ENCODE measurements at places on chromosomes 12 and 14. TPM values are rescaled to one million over a fixed set of nuclear protein-coding genes. Genes with fewer than 3 reads are reported as not detected.

- DNase-seq: no peak
Observed at GRCh38 chr12:77999074-77999715, 168.5 kb downstream of the NAV3 start.

- DNase-seq: no peak
Observed at GRCh38 chr12:39000370-39000769, 95.0 kb upstream of the CPNE8 start.

The NKX2-1 gene
- not detected for total RNA-seq

- DNase-seq: peak; percentile 45
Observed at GRCh38 chr12:64160021-64160710, 61.9 kb downstream of the KICS2 start.

- DNase-seq: no peak
Observed at GRCh38 chr14:94728950-94729349, 41.0 kb downstream of the GSC start.

DNA sequence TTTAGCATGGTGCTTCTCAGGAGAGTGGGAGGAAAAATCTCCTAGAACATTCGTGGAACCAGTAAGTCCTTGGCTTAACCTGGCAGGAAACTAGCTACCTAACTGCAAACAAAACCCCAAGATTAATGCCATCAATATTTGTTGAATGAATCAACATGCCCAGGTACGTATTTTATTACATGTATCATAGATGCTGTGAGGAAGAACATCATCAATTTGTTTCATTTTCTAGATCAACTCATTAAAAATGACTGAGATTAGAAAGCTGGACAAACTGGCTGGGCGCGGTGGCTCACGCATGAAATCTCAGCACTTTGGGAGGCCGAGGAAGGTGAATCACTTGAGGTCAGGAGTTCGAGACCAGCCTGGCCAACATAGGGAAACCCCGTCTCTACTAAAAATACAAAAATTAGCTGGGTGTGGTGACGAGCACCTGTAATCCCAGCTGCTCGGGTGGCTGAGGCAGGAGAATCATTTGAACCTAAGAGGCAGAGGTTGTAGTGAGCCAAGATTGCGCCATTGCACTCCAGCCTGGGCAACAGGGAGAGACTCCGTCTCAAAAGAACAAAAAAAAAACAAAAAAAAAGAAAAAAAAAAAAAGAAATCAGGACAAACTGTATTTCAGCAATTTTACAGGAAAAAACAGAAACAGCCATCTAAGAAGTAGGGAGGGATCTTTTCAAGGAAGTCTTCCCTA is 88.7 kb downstream of the NTN4 start:
- no peak for DNase-seq

The VWF gene
- total RNA-seq: 0.26 TPM

- DNase-seq: no peak
Observed at GRCh38 chr12:55816881-55817344, 611 bp downstream of the SARNP start.

DNA sequence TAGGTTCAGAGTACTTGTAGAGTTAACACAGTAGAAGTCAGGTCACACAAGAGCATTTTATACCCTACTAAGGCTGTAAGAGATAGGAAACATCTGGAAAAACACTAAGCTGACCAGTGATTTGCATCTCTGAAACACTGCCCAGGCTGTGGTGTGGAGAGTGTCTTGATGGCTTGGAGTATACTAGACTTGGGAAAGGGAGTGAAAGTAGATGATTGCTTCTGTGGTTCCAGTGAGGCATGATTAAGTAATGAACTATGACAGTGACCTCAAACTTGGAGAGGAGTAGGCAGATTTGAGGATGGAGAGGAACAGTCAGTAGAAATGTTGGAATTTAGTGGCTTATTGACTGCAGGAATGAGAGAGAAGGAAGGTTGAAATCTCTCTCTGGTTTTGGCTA is 201.2 kb downstream of the FLRT2 start:
- DNase-seq: peak; percentile 85

DNA sequence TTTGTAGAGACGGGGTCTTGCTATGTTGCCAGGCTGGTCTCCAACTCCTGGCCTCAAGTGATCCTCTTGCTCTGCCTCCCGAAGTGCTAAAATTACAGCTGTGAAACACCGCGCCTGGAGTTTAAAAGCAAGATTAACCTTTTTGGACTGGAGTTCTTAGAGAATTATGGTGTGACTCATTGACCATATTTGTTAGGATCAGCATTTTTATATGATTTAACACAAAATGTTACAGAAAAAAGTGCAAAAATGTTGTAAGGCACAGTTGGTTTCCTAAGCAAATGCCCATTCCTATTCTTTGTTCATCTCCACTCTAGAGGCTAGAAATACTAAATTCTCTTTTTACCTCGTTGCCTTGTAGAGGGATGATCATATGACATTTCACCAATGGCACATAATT is 27.6 kb downstream of the SLC35E3 start:
- DNase-seq: no peak

GRCh38 chr12:113812411-113813228 is 153.5 kb downstream of the RBM19 start:
- no peak for DNase-seq

- DNase-seq: no peak
Observed at GRCh38 chr14:23183479-23183878, at the start of gene SLC7A8. Gene SLC7A8 (minus strand): TSS chr14:23183660. CDS start chr14:23182914, 746 bp downstream.

The PRIMA1 gene
- not detected for total RNA-seq

GRCh38 chr12:85781766-85782165 is 54.4 kb downstream of the RASSF9 start:
- DNase-seq: no peak

The PLEK2 gene
- total RNA-seq: 0.51 TPM

The IL23A gene
- total RNA-seq: not detected

DNA sequence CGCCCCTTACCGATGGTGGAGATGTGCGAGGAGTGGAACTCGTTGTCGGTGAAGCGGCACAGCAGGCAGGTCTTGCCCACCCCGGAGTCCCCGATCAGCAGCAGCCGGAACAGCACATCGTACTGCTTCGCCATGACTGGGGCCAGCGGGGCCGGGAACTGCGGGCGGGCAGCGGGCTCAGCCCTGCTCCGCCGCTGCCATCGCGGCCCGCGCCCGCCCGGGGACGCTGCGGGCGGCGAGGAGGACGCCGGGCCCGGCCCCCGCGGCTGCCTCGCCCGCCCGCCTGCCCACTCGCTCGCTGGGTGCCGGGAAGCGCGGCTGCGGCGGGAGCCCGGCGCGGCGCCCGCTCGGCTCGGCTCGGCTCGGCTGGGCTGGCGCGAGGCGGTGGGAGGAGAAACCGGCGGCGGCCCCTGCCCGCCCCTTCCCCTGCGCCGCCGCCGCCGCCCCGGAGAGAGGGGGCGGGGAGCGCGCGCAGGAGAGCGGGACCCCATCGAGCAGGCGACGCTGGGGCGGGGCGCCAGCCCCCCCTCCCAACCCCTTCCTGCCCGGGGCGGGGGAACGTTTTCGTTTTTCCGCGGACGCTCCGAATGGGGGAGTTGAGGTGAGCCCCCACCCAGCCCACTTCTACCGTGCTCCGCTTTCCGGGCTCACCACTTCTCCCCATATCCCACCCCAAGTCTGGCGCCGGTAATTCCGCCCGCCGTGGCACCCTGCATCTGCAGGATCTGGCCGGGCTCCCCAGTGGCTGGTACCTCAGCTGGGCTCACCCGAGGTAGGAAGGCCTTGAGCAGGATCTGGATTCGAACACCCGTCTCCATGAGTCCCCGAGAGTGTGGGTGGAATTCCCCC is at the start of gene RAB15:
TSS of gene RAB15 (minus strand) at position 394 of the 849 bp plus-strand sequence. CDS start at position 134, 260 bp downstream.
- DNase-seq: peak; percentile 29

DNA sequence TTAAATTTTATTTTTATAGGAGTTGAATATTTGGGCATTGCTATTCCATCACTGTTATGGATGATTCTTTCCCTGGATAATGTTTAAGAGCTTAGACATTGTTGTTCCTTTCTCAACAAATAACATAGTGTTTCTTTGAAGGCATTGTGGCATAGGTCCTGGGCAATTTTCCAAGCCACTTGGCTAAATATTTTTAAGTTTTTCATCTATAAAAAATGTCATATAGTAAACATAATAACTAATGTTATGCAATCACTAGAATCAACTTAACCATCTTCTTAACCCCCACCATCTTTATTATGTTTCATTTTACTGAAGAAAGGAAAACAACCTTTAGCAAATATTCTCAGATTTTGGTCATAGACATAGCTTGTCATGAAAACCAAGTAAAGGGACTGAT is 600.6 kb upstream of the LMO3 start:
- no peak for DNase-seq

- no peak for DNase-seq
Observed at GRCh38 chr12:99549196-99549595, 98.4 kb upstream of the GARIN6 start.

GRCh38 chr14:58878439-58879139 is 240.8 kb downstream of the DACT1 start:
- DNase-seq: peak; percentile 11

DNA sequence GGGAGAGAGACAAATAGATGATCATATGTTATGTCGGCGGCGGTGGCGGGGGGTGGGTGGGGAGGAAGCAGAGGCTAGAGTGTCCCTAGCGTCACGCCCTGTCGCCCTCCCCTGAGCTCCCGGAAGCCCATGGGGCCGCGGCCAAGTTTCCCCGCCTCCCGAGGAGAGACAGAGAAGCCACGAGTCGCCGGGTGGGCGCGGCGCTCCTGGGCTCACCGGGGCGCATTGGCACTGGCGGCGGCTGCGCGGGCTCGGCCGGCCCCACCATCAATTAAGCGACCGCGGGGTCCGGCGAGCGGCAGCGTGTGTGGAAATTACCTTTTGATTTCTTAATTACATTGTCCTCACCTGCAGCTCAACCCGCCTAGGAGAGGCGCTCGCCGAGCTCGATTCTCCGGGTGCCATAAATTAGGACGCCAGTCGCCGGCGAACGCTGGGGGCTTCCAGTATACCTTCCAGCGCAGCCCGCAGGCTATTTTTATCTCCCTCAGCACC is 119.9 kb upstream of the LHX5 start:
- no peak for DNase-seq

The LUM gene
- 217 TPM for total RNA-seq

- no peak for DNase-seq
Observed at GRCh38 chr14:102213470-102213869, 73.8 kb downstream of the WDR20 start.

Data from fibroblast of lung (primary cell).